Neural progenitor cell (in vitro differentiated cells): ENCODE measurements at places on chromosomes 1 and 21.

GRCh38 chr1:1019122-1019999 is 559 bp upstream of the AGRN start:
- DNase-seq: peak; percentile 95

DNA sequence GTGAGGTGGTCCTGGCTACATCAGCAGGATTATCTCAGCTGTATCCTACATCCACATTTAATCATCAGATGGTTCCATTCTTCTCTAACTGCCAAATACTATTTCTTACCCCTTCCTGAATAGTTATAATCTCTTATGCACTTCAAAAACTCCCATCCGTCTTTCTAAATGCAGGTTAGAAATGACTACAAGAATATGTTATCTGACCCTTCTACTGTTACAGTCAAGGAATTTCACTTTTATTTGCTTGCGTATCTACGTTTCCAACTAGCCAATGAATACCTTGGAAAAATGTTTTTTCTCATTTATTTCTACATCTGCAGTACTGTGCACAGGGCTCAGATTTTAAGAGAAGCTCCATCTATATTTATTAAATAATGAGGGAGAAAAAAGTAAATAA is 709.9 kb downstream of the KCNT2 start:
- no peak for DNase-seq

- DNase-seq: no peak
Observed at GRCh38 chr21:42089093-42089631, 18.0 kb downstream of the UMODL1 start.

GRCh38 chr1:11157867-11158266 is 31.3 kb upstream of the ANGPTL7 start:
- DNase-seq: no peak

- no peak for DNase-seq
Observed at GRCh38 chr1:155179112-155180031, 5.7 kb downstream of the TRIM46 start.

- DNase-seq: peak; percentile 24
Observed at GRCh38 chr1:23367451-23367790, 2.2 kb downstream of the ZNF436 start.

- DNase-seq: no peak
Observed at GRCh38 chr1:14616632-14617396, 18.3 kb downstream of the KAZN start.

GRCh38 chr1:9482816-9483572 is 56.3 kb upstream of the SLC25A33 start:
- no peak for DNase-seq

GRCh38 chr1:54272134-54272533 is 72.2 kb downstream of the MRPL37 start:
- no peak for DNase-seq

DNA sequence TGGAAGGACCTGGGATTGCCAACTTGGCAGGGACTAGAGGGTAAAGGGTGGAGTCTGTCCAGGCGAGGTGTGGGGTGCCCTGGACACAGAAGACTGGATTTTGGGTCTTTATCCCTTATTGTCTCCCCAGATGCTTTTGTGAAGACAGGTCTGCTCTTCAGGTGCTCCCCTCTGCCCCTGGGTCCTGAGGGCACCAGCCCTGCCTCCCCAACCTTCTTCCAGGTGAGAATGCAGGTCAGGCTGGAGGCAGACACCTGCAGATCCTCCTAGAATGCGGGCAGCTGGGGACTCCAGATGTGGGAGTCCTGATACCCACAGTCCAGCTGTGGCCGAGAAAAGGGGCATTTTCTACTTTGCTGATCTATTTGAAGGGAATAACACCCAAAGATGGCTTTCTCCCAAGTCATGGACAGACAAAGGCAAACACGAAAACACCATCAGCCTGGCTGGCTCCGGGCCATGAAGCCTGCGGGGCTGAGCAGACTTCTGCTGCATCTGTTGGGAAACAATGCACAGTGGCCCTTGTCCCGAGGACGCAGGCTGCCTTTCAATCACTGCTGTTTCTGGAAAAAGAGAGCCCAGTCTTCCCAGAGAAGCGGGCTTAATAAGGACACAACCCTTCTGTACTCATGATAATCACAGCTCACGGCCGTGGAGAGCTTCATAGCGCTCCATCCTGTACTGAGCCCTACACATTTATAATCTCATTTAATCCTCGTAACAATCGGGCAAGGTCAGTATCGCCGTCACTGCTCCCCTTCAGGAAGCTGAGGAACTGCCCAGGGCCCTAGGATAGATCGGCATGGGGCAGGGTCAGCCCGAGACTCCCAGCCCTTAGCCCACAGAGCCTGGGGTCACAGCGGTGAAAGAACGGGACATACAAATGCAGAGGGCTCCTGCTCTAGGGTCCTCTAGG is 62.0 kb upstream of the ABCG1 start:
- peak; percentile 27 for DNase-seq

GRCh38 chr1:107076841-107077240 is 20.4 kb downstream of the PRMT6 start:
- DNase-seq: peak; percentile 10

DNA sequence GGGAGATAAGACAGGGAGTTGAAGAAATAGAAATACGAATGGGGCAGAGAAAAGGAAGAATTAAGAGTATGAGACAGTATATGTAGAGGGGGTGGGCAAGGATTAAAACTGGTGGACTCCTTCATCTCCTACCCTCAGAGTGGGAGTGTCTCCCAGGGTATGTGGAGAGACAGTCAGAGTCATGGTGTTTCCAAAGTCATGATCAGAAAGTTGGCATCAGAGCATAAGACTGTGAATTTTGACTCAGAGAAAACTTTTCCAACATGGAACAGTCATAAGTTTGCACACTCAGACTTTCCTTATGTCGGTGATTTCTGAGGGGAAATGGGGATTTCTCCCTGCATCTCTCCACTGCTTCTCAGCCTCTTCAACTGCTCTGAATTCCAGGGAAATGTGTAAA is 2.4 kb downstream of the CD84 start:
- no peak for DNase-seq

GRCh38 chr1:33902486-33903209 is 38.8 kb downstream of the HMGB4 start:
- no peak for DNase-seq

DNA sequence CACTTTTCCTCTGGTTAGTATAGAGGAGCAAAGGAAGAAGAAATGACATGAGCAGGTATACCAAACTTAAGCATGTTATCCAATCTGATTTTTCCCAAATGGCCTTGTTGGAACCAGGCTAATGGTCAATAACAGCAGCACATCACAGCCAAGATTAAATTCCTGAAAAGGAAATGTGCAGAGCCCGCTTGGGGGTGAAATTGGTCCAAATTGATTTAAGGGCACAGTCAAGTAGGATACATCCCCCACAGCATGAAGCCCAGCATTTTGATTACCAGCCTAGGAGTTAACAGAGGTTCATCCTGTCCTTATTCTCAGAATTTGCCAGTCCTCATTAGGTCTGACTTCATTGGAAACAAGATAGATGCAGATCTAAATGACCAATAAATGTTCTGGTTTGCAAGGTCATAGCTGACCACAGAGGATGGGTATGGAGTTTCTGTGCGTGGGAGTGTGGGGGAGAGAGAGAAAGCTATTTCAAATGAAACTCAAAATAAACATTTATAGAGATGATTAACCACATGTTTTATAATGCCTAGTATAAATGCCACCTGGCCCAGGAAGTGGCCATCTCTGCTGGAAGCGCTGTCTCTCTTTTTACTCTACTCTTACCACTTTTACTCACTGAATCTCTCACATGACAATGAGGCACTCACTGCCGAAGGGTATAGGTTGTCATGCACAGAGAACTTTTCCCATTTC is 38.7 kb downstream of the RGS5 start:
- DNase-seq: no peak

- DNase-seq: no peak
Observed at GRCh38 chr1:228393811-228394570, 12.6 kb downstream of the TRIM11 start.

DNA sequence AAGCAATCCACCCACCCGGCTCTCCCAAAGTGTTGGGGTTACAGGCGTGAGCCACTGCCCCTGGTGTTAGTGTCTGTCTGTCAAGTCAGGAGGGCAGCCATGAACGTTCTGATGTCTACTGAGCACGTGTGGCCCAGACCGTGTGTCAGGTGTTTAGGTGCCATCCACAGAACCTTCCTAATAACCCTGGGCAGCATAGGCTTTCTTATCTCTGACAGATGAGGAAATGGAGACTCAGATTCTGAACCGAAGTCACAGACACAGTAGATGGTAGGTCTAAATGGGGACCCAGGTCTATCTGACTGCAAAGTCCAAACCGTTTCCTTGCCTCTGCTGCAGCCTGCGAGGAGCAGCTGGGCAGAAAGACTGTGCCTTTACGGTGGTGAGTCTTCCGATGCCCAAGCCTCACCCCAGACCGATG is 622 bp upstream of the IL6R start:
- no peak for DNase-seq

- DNase-seq: peak; percentile 91
Observed at GRCh38 chr1:161726473-161727255, 5.3 kb downstream of the FCRLB start.

DNA sequence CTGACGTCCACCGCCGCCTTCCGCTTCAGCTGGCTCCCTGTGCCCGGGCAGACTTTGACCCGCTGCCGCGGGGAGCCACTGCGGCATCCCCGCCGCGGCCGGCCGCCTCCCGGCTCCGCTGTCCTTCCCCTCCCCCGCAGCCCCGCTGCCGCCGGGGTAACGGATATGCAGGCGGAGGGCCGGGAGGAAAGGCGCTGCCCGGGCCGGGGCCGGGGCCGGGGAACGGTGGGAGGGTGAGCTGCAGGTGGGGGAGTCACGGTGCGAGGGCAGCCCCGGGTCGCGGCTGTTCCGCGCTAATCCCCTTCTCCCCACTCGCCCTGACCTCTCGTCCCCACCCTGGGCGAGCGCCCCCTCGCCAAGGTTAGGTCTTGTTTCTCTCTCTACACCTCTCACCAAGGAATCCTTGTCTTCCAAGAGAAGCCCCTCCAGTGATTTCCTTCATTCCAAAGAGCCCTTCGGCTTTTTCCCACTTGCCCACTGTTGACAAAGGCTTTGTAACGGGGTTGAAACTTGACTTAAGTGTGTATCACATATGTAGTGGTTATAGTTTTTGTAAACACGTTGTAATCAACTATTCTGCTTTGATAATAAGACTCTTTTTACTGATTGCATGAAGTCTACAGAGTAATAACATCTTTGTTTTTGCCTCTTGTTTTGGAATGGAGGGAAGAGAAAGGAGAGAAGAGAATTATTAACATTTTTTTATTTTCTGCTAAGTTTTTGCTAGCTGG is 669 bp downstream of the XPR1 start:
- DNase-seq: peak; percentile 84

- no peak for DNase-seq
Observed at GRCh38 chr1:110225212-110225611, 15.1 kb downstream of the KCNC4 start.

- no peak for DNase-seq
Observed at GRCh38 chr1:59673573-59674450, 140.9 kb upstream of the HOOK1 start.

DNA sequence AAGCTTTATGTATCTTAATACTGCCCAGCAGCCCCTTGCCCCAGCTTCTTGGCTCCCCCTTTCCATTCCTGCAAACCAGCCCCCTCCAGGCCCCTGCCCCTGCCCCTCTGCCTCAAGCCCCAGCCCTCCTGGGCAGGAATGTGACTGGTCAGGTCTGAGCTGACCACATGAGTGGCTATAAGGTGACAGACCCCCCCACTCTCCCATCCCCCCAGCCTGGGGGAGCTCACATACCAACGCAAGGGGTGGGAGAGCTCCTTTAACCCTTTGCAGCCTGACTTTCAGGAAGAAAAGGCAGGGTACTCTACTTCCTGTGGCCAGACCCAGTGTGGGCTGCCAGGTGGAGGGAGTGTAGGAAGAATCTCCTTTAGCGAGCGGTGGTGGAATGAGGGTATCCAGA is 33.2 kb downstream of the AHDC1 start:
- DNase-seq: peak; percentile 89

- DNase-seq: no peak
Observed at GRCh38 chr1:58358346-58358745, 188.2 kb downstream of the OMA1 start.

DNA sequence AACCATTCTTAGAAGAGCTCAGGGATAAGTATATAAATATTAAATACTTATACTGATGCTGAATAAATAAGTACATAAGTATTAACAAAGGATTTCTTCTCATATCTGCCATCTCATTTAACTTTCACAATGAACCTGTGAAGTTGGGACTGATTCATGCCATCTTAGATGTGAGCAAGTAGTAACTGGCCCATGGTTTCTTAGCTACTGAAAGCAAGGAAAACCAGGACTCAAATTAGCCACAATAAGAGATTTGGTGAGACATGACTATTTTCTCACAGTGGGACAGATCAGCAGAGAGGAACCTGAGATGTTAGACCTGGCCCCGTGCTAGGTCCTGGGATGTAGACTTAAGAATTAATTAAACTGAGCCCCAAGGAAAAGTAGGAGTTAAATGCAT is 8.2 kb upstream of the RAB3B start:
- DNase-seq: no peak

DNA sequence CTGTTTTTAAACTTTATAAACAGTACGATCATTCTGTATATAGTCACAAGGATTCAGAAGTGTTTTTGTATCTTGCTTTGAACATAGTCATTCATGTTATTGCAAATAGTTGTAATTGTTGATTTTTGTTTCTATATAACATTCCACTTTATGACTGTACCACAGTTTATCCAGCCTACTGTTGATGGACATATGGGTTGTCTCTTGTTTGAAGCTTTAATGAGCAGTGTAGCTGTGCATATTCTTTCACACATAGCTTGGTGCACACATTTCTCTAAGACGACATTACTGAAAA is 6.1 kb downstream of the CD101 start:
- DNase-seq: no peak

GRCh38 chr1:181531951-181532600 is 48.8 kb downstream of the CACNA1E start:
- DNase-seq: no peak

DNA sequence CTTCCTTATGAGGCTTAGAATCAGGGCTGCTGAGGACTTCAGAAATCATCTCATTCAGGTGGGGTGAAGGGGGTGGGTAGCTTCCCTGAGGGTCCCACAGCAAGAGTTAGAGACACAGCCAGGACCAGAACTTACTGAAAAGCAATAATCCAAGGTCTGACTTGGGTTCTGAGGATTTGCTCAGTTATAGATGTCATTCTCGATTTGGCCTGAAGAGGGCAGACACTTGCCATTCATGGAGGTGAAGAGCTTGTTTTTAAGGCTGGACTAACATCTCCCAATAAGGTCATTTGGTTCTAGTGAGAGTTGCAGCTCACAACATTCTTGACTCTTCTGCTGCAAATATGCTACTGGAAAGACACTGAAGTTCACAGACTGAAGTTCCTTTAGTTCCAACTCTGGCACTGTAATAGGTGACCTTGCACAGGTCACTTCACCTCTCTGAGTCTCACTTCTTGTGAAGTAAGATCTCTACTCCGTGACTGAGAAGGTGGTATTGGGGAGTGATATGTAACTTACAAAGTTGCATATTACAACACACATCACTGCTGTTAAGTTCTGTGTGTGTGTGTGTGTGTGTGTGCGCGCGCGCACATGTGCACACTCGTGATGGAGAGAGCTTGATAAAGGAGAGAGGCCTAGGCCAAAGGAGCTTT is 69.8 kb upstream of the DIRAS3 start:
- DNase-seq: peak; percentile 72

DNA sequence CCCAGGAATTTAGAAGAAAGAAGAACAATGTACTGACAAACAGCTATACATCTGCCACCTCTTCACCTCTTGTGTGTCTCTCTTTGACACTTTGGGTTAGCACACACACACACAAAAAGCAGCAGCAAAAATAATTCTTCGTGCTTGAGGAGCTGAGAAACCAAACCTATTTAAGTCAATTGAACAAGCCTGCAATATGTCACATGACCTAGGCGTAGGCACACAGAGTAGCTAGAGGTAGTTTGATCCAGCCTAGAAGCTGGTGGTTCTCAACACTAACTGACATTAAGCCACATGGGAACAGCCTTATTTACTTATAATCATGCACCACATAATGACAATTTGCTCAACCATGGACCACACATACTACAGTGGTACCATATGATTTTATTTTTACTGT is 32.3 kb downstream of the RRAGC start:
- no peak for DNase-seq
